ENCODE measurements at places on chromosomes 5 and 9.

GRCh38 chr5:57298295-57298984 lies 124.6 kb downstream of the GPBP1 start:
- peak; percentile 89 for DNase-seq

- DNase-seq: no peak
These were observed 104.8 kb upstream of the ERCC6L2 start for GRCh38 chr9:95770653-95771131.

- no peak for DNase-seq
These were observed 483.0 kb downstream of the SEMA5A start for GRCh38 chr5:9062873-9063272.

DNA sequence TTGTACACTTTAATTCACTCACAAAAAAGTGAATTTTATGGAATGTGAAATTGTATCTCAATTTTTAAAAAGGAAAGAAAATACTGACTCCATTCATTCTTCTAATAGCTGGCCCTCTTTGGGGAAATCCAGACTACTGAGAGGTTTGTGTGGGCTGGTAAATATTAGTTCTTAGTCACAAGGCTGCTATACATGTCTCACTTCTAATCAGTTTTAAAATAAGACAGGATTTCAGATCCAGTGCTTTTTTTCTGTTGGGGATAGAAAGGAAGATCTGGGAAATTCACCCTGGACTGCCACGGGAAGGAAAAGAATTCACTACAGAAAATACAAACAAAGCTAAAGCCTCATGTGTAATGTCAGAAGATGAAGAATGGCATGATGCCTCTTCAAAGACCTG lies 32.7 kb upstream of the ADAMTSL1 start:
- no peak for DNase-seq

DNA sequence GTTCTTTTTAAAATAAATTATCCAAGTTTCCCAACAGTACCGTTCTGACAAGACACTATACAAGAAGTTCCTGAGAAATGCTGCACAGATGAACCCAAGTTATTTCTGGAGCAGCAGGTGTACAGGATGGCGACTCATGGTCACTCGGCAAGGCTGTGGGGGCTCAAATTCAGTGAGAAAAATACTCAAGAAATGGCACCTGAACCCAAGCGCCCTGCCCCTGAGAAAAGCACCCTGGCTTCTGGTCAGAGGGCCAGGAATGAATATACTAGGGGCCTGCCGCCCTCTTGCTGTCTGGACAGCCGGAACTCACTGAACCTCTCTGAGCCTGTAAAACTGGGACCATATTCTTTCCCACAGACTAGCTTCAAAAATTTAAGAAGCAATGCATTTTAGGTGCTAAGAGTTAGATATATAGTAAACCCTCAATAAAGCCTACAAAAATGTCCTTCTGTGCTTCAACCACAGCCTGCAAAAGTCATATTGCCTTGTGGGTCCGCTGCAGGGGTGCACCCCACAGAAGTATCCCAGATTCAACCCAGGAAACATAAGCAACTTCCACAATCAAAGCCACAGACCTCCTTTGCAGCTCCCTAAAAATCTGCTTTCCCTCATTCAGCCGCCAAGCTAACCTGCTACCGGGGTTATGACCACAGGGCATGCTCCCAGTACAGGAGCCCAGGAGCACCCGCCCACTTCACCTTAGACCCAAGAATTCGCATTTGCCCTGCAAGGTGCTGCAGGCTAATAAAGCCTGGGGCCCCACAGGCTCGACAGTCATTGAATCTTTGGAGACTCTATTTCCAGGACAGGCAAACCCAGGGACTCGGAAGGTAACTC lies 1.4 kb downstream of the RAPGEF1 start:
- DNase-seq: no peak

DNA sequence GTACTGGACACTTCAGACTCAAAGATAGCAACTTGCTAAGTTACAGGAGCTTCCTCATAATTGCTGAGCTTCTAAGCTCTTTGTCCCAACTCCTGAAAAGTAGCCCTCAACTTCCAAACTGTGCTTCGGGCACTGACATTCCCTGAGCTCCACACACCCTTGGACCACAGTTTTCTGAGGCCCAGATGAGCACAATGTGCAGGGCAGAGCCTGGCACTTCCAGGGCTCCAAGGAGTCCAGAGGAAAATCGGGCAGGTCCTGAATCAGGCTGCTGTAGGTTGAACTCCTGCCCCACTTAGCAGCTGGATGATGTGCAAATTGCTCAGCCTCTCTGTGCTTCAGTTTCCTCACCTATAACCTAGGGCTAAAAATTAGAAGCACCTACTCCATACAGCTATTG lies 54.6 kb upstream of the KCNIP1 start:
- DNase-seq: no peak

- DNase-seq: no peak
These were observed 112.7 kb downstream of the PDZD2 start for GRCh38 chr5:31751610-31752009.

DNA sequence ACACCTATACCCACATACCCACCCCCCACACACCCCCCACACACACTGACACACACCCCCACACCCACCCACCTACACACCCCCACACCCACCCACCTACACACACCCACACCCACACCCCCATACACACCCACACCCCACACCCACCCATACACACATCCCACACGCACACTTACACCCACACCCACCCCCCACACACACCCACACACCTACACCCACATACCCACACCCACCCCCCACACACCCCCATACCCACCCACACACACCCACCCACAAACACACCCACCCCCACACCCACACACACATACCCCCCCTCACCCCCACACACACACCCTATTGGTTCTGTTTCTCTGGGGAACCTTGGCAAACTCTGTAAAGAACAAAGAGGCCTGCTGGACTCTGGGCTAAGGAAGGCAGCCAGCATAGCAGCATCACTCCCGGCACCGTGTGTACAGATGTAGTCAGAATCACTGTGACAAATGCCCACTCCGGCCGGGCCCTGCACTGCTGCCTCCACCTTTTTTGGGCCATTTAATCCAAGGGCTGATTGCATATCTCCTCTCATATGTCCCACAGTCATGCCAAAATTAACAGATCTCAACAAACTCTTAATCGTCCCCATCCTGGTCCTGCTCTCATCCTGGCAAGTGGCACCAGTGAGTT lies 42.3 kb downstream of the COL23A1 start:
- no peak for DNase-seq

DNA sequence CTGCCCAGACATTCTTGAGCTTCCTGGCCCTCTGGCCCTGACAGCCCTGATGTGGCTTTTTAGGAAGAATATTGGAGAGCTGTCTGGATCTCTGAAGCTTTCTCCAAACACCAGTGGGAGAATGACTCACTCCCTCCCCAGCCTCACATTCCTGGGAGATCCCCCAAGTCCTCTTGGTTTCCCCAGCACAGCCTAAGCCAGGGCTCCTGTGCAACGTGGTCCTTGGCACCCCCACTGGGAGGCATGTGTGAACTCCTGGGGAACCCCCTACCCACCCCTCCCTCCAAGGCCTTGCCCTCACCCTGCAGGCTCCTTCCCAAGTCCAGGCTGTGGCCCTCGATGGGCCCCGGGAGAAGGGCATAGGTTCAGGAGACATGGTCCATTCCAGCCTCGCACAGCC lies 12.7 kb downstream of the GLIPR2 start:
- DNase-seq: no peak

GRCh38 chr5:130237721-130238120 lies 333.5 kb downstream of the CHSY3 start:
- no peak for DNase-seq

DNA sequence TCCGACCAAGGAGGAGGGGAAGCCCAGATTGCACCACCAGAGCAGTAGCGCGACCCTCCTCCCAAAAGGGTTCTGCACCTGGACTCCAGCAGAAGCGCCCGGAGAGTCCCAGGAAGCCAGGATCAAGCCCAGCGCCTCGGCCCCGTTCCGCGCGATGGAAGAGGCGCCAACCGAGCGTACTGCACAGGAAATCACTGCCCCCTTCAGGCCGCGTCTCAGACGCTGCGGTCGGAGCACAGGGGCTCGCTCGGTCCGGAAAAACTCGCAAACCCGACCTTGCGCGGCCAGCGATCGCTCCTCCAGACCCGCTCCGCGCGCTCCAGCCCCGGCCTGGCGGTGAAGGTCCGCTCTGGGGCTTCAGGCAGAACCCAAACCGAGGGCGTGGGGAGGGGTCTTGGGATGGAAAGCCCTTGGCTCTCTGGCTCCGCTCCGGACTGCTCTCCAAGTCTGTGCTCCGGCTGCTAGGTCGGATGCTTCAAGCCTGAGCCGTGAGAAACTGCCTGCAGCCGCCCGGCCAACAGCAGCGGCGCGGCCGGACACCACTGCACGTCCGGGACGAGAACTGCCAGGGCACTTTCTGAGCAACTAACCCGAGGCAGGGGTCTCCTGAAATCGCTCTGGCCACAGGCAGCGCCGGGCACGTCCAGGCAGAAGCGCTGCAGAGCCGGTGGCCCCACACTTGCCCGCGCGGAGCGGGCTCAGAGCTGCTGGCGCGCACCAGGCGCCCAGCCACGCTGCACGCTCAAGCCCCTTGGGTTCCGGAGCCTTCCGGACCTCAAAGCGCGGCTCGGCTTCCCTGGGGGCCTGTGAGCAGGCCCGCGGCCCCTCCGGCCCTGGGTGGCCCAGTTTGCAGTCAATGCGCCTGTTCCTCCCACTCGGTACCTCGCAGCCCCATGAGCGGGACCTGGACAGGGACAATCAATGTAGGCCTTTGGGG lies 1.3 kb downstream of the GABBR2 start:
- no peak for DNase-seq

DNA sequence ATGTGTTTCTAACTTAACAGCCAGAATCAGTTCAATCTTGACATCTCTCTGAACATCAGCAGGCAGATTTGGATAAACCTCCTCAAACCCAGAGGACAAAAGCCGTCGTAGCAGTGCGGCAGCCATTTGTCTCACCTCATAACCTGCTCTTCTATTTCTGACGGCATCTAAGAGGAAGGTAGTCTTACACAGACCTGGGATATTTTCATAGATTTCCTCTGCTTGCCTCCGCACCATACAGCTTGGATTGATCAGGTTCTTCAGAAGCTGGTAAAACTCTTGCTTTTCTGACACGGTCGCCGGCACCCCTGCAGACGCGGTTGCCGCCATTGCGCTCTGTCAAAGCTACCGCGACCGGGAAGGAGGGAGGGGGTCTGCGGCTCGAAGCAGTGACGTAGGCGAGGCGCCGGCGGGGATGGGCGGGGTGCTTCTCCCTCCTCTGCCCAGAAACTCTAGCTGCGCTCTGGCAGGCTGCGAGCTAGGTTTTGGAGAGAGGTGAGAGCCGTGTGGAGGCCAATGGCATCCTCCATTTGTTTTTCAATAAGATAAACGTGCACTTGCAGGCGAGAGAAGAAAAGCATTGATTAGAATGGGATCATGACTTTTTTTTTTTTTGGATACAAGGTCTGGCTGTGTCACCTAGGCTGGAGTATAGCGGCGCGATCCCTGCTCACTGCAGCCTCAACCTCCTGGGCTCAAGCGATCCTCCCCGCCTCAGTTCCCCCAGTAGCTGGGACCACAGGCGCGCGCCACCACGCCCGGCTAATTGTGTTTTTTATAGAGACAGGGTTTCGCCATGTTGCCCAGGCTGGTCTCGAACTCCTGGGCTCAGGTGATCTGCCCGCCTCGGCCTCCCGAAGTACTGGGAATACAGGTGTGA lies at the start of gene RANBP6:
RANBP6 (minus strand) TSS at position 347 of the 880 bp plus-strand sequence; CDS start at position 330, 17 bp downstream.
- peak; percentile 92 for DNase-seq

DNA sequence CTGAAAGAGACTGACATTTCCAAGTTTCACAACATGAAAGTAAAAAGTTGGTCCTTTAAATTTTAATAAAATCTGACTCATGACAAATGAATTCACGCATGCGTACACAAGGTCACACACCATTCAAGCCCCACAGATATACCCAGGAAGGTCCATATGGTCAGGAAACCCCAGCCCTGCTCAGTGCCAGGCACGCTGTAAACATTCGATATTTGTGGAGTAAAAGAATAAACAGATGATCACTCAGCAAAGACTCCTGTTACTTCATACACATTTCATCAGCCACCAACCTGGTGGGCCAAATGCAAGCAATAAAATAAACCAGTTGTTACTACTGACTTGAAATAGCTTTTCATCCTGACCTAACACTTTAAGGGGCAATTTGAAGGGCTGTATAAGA lies 158.0 kb upstream of the RETREG1 start:
- no peak for DNase-seq

- no peak for DNase-seq
These were observed 383.3 kb upstream of the SLC30A5 start for GRCh38 chr5:68710514-68710913.

Measured in stimulated activated CD4-positive, alpha-beta T cell treated with anti-CD3 and anti-CD28 coated beads, Interleukin-4, amount 100 ng/mL, for 24 hours (primary cell).